ENCODE measurements at places on chromosomes 7 and 10.

DNA sequence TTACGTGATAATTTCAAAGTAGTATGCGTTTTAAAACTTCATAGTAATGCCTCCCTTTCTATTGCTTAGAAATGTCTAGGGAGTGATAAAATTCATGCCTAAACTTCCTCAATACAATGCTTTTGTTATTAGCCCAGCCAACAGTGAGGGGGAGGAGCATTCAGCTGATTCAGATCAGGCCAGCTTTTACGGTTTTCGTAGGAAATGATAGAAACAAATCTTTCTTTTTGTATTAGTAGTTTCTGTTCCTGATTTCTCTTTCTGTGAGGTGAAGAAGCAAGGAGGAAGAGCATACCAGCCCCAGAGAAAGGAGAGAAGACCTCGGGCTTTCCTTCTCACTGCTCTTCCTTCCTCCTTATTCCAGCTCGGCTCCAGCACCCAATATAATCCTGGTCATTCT, 35.2 kb upstream of the ITPRID1 start:
- DNase-seq = no peak

DNA sequence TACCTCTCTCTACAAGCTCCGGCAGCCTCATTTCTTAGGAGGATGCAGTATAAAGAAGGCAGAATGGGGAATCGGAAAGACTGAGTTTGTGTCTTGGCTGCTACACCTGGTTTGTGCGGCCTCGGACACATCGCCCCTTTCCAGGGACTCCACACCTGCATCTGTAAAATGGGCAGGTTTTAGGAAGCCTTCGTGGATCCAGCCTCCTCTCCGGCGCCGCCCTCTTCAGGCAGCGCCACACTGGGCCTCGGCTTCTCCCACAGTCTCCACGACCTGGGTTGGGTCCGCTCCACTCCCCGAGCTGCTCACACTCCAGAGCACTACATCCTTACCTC, 341 bp downstream of the GOT1 start:
- DNase-seq = no peak

GRCh38 chr7:154906201-154906600, 96.7 kb downstream of the PAXIP1 start:
- DNase-seq = no peak

GRCh38 chr7:156080596-156080995, 268.3 kb upstream of the SHH start:
- DNase-seq = no peak

- no peak for DNase-seq
Measured at GRCh38 chr7:124412531-124412930, 353.1 kb downstream of the GPR37 start.

DNA sequence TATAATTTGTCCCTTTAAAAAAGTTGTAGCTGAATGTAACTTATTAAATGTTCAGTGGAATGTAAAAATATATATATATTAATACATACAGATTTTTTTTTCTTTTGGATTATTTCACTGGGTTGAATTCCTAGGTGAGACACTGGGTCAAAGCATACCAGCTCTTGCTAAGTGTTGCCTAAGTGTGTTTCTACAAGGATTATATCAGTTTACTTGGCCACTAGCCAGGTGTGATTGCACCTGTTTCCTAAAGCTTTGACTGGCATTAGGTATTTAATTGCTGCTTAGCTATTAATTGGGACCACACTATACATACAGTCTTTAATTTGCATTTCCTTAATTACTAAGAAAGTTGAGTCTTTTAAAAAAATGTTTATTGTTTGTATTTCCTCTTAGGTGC, 5.5 kb upstream of the ELOVL3 start:
- no peak for DNase-seq

DNA sequence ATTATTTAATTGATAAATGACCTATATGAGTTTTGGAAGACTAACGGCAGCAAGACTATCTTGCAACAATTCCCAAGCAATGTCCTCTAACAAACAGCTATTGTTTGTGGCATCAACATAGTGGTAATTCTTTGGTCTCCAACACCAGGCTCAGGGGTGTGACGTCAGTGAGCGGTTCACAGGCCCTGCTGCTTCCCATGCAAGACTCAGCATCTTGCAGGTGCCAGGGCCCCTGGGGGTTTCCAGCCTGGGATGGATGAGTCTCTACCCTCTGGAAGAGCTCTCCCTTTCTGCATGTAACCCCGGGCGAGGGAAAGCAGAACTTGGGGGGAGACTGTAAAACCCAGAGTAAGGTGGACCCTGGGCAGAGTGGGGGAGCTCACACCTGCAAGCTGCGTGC, 164.7 kb downstream of the ACTR3B start:
- no peak for DNase-seq

DNA sequence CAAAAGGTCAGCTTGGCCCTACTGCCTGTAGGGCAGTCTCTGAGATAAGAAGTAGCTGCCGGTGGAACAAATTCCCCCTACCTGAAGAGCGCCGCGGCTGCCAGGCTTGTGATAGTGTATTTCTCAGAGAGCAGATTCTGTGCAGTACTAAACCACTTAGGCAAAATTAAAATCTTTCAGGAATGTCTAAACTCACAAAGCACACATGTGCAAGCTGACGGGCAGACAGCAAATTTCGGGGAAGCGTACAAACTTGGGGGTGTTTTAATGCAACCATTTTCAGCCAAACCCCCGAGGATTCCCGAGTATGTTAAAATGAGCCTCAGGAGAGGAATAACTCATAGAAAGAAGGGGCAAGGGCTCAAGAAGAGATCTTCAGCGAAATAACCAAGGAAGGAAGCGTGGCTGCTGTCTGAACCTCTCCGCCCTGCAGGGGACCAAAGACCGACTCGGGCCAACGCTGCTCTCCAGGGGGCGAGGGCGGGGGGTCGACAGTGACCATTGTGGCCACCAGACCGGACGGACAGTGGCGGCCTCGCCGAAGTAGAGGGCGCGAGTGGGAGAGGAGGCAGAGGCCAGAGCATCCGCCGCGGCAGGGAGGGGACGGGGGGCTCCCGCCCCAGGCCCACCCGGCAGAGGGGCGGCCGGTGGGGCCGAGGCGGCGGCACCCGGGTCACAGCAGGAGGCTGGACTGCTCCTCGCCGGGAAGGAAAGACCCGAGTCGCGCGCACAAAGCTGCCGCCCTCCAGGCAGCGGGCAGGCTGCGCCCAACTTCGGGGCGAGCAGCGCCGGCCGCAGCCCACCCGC, 819 bp downstream of the HYCC1 start:
- DNase-seq = no peak

- DNase-seq = no peak
Measured at GRCh38 chr7:90345595-90346335, 751 bp upstream of the GTPBP10 start.

- no peak for DNase-seq
Measured at GRCh38 chr7:105448181-105448580, 59.5 kb upstream of the SRPK2 start.

DNA sequence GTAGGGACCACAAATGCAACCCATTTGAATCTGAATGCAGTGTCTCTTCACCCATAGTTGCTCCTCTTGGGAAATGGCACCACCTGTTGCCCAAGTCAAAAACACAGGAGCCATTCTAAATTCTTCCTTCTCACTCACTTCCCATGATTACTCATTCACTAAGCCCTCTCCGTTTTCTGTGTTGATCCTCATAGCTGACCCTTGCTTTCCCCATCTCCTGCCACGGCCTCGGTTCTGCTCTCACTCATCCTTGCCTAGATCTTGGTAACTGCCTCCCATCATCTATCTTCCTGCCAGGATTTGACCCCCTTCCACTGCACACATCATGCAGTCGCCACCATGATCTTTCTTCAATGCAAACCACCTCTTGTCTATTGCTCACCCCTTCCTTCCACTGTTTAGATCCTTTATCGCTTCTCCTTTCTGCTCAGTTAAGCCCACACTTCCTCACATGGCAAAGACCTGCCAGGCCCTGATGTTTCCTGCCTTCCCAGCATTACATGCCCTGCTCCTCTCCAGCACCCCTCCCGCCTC, 19.0 kb upstream of the CPN1 start:
- DNase-seq = no peak

GRCh38 chr7:73612598-73613269, 11.6 kb downstream of the MLXIPL start:
- no peak for DNase-seq

Measured in vagina (tissue), 2 donors.